ENCODE measurements at places on chromosomes 5 and 9.
A peak's percentile ranks its signal among the peaks of the same experiment; 100 is the strongest.

- H3K4me1 ChIP-seq = no peaks in the 10 kb centered on the region
- no peaks in the 10 kb centered on the region for H3K36me3 ChIP-seq
- no peak overlapping the region for H3K27ac ChIP-seq
- no peak for DNase-seq
- H3K4me3 ChIP-seq = no peak overlapping the region
These were observed 28.4 kb upstream of the BOD1 start for GRCh38 chr5:173644673-173645436.

- H3K27ac ChIP-seq = no peak overlapping the region
- no peaks in the 10 kb centered on the region for H3K36me3 ChIP-seq
- H3K4me1 ChIP-seq = peaks cover 20% of the 10 kb centered on the region
These were observed 2.9 kb upstream of the PAX5 start for GRCh38 chr9:37036776-37037502.

- peak overlapping the region; percentile 47 for H3K27ac ChIP-seq
- H3K4me3 ChIP-seq = no peak overlapping the region
- H3K4me1 ChIP-seq = no peaks in the 10 kb centered on the region
- DNase-seq = peak; percentile 26
These were observed 11.8 kb upstream of the HEXB start for GRCh38 chr5:74673011-74673790.

DNA sequence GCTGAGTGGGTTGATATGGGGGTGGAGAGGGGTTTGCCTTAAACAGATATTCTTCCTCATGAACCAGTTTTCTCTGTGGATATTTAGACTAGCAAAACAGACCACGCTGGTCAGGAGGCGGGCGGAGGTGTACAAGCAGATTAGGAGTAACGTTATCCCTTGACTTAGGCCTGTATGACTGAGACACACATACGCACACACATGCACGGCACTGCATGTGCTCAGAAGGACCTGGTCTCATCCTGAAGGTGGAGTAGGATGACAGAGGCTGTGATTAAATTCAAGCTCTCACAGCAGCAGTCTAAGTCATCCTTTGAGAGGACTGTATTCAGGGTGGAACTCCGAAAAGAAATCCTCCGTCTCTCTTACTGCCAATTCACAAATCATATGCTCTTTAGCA is 209.7 kb downstream of the DIRAS2 start:
- DNase-seq = no peak
- H3K4me3 ChIP-seq = no peak overlapping the region
- no peaks in the 10 kb centered on the region for H3K4me1 ChIP-seq
- H3K36me3 ChIP-seq = no peaks in the 10 kb centered on the region

GRCh38 chr5:23930985-23931384 is 423.6 kb downstream of the PRDM9 start:
- no peaks in the 10 kb centered on the region for H3K36me3 ChIP-seq
- no peaks in the 10 kb centered on the region for H3K4me1 ChIP-seq
- DNase-seq = no peak
- no peak overlapping the region for H3K27ac ChIP-seq

DNA sequence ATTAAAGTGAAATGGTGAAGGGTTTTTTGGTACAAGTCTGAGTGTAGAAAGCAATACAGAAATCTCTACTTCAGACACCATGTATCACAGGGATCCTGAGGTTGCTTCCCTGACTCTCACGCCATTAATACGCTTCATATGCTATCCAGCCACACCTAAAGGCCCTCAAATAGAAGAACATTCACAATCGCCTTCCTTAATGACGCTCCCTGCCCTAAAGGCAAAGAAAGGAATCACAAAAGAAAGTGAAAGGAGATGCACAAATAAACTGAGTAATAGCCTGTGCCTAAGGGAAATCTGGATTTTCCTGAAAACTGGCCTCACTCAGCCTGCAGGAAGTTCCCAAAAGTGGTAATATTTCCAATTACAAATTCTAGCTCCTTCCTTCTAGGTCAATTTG is 1002.7 kb upstream of the DMAC1 start:
- no peak overlapping the region for H3K4me3 ChIP-seq
- DNase-seq = no peak
- H3K27ac ChIP-seq = no peak overlapping the region
- no peaks in the 10 kb centered on the region for H3K36me3 ChIP-seq

DNA sequence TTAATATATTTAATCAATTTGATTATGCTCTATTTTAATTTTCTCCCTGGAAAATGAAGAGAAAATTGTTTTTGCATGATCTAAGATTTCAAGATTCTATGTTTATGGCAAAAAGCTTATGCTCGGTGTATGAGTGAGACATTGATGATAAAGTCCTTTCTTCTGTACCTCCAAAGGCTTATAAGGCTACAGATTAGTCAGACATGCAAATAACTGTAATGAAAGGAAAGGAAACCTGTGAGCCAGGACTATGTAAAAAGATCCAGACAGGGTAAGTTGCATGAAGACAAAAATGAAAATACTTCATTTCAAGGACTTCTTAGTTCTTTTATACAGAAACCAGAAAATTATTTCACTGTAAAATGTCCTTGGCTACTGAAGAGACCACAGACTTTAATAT is 52.2 kb upstream of the EDIL3 start:
- no peak for DNase-seq
- H3K4me1 ChIP-seq = no peaks in the 10 kb centered on the region
- no peaks in the 10 kb centered on the region for H3K36me3 ChIP-seq

- H3K4me3 ChIP-seq = no peak overlapping the region
- H3K27ac ChIP-seq = no peak overlapping the region
- DNase-seq = no peak
- no peaks in the 10 kb centered on the region for H3K27me3 ChIP-seq
These were observed 28.6 kb downstream of the ALDH1A1 start for GRCh38 chr9:72924154-72924790.

DNA sequence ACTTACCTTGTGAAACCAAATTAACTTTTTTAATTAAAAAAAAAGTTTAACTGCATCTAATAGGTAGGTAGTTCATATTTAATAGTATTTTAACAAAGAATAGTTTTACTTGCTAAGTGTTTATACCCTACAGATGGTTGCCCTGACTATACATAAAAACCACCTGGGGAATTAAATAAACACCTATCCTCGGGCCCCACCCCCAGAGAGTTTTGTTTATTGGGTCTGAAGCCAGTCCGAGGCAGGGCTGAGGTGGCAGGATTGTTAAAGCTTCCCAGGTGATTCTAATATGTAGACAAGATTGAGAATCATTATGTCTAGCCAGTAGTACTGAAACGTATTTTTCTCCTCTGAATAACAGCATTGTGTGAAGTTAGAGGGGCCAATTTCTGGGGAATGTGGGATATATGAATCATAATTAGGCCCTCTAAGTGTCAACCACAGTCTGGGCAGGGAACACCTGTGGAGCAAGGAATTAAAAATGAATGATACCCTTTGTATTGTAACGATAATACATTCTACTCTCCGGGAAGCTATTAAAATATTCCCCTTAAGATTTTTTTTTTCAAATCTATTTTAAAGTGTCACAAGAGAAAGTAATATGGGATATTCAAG is 5.6 kb upstream of the PAM start:
- no peaks in the 10 kb centered on the region for H3K4me1 ChIP-seq
- H3K36me3 ChIP-seq = no peaks in the 10 kb centered on the region
- no peak for DNase-seq
- H3K27me3 ChIP-seq = no peaks in the 10 kb centered on the region
- H3K27ac ChIP-seq = no peak overlapping the region

- H3K4me3 ChIP-seq = no peak overlapping the region
- DNase-seq = no peak
- peak overlapping the region; percentile 47 for H3K27ac ChIP-seq
- H3K4me1 ChIP-seq = peaks cover 15% of the 10 kb centered on the region
- no peaks in the 10 kb centered on the region for H3K27me3 ChIP-seq
These were observed 62.0 kb upstream of the GARNL3 start for GRCh38 chr9:127202461-127203169.
